Stimulated activated effector memory CD8-positive, alpha-beta T cell treated with anti-CD3 and anti-CD28 coated beads, Interleukin-12 subunit alpha, Interleukin-12 subunit beta, amount 100 ng/mL, for 72 hours (primary cell): ENCODE measurements at places on chromosomes 12 and 14.

DNA sequence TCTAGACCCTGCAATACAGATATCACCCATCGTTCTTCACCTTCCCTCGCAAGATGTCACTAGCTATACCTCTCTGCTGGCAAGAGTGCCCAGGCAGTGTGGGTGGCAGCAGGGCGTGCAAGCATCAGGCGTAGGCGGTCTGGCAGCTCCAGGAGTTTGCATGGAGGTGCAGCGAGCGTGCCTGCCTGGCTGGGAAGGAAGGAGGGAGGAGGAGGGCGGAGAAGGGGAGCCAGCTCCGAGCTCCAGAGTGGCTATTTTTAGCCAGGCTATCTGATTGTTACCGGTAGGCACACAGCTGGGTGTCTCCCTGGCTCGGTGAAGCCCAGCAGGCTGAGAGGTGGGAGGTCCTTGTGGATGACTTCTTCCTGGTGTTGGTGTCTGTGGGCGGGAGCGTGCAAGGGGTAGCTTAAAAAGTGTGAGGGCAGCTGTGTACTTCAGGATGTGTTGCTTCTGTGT is 6.2 kb downstream of the FOXJ2 start:
- no peak for DNase-seq

- no peak for DNase-seq
Observed at GRCh38 chr14:101788016-101788635, 26.6 kb downstream of the PPP2R5C start.

GRCh38 chr12:105453316-105453715 is 122.8 kb downstream of the C12orf75 start:
- no peak for DNase-seq

DNA sequence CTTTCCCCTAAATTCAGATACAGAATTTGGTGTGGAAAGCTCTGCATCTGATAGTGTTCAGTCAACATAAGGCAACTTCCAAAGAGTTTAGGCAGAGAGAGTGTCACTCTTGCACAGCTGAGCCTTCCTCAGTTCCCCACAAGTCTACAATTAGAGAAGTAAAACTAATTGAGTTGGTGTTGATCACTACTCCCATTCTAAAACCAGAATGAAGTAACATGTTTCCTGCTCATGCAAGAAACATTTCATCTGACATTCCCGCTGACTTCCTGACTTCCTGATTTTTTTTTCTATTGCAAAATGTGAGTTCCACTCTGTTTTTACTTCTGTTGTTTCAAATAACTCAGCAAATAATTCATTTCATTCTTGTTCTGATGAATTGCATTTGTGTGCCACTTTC is 271.0 kb downstream of the ALG10B start:
- no peak for DNase-seq

GRCh38 chr14:24437020-24437735 is 5.4 kb downstream of the SDR39U1 start:
- no peak for DNase-seq

DNA sequence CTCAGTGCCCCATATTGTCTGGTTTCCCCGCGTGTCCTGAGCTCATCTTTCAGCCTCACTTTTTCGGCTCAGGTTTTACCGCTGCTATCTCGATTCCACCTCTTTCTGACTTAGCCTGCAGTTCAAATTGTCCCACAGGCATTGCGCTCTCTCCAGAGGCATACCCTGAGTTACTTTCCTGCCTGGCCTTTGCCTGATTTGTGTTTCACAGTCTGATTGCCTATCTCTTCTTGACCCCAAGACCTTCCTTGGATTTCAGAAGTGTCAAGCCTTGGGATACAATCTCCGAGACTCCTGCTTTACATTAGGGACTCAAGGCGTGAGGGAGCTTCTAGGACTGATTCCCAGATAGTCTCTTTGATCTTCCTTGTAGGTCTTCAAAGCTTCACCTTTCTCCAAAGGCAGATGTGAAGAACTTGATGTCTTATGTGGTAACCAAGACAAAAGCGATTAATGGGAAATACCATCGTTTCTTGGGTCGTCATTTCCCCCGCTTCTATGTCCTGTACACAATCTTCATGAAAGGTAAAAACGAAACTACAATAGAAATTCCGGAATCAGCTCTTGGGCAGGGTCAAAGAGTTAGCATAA is 629 bp downstream of the LETMD1 start:
- DNase-seq, result no peak

GRCh38 chr14:45891417-45892080 is 638.5 kb upstream of the MIS18BP1 start:
- no peak for DNase-seq

DNA sequence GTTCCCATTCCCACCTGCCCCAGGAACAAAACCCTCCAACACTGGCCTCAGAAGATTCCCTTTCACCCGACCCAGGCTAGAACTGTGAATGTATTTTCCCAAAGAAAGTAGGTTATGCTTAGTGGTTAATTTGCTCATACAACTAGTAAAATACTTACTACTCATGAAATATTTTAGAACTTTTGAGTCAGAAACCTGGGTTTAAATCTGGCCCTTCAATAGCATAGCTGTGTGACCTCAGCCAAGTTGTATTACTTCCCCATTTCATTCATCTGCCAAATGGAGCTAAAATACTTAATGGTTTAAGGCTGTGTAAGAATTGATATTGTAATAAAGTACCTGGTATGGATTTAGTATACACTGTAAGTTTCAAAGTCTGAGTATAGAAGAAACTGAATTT is 69.1 kb upstream of the DNM1L start:
- no peak for DNase-seq

GRCh38 chr12:50082644-50083043 is 2.5 kb upstream of the SMARCD1 start:
- no peak for DNase-seq

DNA sequence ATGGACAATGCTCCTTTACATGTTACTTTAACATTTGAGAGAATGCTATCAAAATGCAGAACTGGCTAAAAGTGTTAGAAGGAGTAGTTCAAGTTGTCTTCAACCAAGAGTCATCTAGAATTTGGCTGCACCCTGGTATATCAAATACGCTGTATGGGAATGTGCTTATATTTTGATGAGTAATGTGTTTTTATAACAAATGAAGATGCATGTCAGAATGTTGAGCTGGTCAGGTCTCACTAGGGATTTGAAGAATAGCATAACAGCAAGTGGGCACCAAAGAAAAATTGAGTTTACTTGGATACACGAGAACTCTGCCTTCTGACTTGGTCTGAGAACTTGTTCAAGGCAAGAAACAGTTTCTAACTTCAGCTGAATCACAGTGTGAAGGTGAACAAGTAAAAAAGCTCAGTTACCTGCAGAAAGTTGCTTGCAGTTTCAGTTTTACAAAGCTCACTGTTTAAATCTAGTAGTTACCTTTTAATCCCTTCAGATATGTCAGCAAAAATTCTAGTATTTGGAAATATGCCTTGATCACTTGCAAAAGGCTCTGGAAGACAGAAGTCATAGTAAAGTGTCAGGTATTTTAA is 82.3 kb downstream of the PDE3A start:
- DNase-seq, result no peak

- DNase-seq, result no peak
Observed at GRCh38 chr14:36618641-36619040, 36.2 kb upstream of the NKX2-8 start.

GRCh38 chr12:67966560-67966959 is 22.7 kb upstream of the IFNG-AS1 start:
- no peak for DNase-seq

GRCh38 chr12:14193639-14194038 is 171.8 kb upstream of the ATF7IP start:
- no peak for DNase-seq
